ENCODE measurements at places on chromosomes 13 and 19. TPM values are rescaled to one million over a fixed set of nuclear protein-coding genes. Genes with fewer than 3 reads are reported as not detected.

The LGALS14 gene
- total RNA-seq, result not detected

The MAG gene
- total RNA-seq, result not detected

The CNMD gene
- total RNA-seq, result not detected

The CLEC17A gene
- total RNA-seq, result not detected

The LRRC4B gene
- total RNA-seq, result 0.41 TPM

The PALM gene
- 15.5 TPM for total RNA-seq

The ZNF836 gene
- total RNA-seq, result 1.1 TPM

The ATP8A2 gene
- total RNA-seq, result 0.02 TPM

The FAM174C gene
- total RNA-seq, result 91.9 TPM

The RNF225 gene
- total RNA-seq, result 0.14 TPM

The C13orf42 gene
- not detected for total RNA-seq

The RFPL4AL1 gene
- 0.17 TPM for total RNA-seq

The NALCN gene
- total RNA-seq, result 4.2 TPM

The ONECUT3 gene
- total RNA-seq, result 0.02 TPM

The C5AR2 gene
- 11.9 TPM for total RNA-seq

The EVI5L gene
- 1.5 TPM for total RNA-seq

The CCNA1 gene
- total RNA-seq, result 0.32 TPM

The CYP2A7 gene
- not detected for total RNA-seq

Data from A549 treated with AZD2906 at 1 μM for 4 hours (cell line).